HFF-Myc (cell line): ENCODE measurements at places on chromosomes 12 and 14.

DNA sequence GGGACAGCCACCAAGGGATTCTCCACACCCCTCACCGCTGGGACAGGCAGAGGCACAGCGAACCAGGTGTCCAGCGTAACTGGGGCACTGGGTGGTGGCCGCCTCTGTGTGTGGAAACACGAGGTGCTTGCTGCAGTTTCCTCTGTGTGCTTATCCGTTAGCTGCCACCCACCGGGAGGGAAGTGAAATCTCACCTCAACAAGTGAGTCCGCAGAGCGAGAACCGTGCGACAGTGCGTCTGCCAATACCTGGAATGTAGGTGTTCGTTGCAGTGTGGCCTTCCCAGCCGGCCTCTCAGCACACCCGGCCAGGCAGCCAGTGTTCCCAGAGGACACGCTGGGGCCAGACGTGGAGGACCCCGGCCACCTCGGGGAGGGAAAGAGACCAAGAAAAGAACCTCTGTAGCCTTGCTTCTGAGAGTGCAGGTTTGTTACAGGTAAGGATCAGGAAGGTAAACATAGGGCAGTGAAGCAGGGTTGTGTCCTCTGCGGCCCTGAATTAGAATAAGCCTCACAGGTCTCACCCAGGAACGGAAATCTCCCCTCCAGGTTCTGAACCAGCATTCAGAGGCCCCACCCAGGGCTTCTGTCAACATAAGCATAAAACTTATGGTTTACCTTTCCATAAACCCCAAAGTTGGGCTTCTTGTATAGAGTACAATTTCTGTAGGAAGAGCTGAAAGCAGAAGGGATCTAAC, 1.5 kb downstream of the BCL2L14 start:
- no peak for DNase-seq

DNA sequence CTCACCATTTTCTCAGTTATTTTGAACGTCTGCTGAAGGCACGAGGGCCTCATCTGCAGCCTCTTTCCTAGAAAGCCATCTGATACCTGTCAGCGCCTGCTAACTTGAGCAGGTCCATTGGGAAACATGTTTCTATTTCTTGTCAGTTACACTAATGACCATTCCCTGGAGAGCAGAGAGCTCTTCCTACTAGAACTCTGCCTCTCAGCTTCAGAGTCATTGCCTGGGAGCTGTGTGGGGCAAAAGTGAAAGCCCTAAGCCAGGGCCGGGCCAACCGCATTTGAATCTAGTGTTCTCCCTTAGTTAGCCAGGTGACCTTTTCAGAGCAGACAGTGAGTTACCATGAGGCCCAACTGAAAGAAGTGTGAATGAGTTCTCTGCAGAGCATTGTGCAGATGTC, 135.8 kb downstream of the EML1 start:
- DNase-seq, result no peak

DNA sequence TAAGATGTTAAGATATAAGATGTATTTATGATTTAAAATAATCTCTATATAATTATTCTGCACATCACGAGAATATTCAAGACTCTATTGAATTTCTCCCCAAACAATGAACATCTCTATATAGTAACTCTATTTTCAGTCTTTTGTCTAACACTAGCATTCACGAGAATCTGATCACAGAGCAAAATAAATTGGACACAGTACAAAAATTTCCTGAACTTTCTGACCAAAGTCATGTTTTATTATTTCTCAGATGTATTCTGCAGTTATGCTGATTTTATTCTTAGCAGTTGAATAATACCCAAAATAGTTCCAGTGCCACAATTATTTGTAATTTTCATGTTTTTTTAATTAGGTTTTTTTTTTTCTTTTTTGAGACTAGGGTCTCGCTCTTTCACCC, 19.6 kb downstream of the EPS8 start:
- no peak for DNase-seq

DNA sequence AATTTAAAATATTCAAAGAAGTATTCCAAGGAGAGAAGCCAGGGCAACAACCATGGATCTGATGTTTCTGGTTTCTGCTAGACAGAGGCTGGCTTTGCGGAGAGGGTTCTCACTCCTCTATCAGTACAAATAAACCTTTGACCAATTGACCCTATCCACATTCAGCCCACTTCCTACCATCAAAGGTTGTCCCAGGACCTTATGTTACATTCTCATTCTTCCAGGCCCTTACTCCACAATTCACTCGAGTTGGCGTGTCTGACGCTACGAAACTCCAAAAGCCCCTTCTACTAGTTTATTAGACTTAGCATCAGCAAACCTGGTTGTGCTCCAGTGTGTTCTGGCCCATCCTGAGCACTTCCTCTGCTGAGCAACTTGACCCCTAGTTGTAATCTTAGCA, 24.8 kb upstream of the RNASE12 start:
- no peak for DNase-seq

DNA sequence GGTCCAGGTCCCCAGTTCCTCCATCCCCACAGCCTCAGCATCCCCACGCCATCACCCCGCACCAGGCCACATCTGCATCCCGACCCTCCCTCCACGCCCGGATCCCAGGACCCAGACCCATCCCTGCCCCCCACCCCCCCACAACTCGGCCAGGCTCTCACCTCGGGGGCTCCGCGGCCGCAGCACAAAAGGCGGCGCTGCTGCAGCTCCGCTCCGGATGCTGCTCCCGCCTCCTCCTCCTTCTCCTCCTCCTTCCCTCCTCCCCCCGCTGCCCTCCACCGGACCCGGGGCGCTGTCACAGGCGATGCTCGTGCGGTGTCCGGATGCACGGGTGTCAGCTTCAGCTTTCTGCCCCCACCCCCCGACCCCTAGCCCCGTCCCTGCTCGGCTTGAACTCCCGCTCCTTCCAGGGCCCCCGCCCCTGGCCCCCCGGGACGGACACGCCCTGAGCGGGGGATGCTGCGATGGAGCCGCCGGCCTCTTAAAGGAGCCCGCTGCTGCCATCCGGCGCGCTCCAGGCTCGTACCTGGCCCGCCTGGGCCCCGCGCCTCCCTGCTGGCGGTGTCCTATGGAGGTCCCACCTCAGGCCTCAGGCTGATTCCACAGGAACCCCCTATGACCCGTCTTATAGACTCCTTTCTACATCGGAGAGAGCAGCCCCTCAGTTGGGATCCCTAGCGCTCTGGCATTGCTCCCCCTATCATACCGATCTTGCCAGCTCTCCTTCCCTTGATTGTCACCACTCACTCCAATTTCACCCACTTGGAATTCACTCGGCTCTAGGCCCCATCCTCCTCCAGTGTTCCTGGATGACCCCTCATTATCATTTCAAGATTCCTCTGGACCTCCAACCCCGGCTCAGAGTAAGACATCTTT, at the start of gene MAP3K12:
Gene MAP3K12, minus strand, starts transcription at position 193 of the 876 bp plus-strand sequence. CDS start 12,067 bp downstream, outside the sequence.
- no peak for DNase-seq

DNA sequence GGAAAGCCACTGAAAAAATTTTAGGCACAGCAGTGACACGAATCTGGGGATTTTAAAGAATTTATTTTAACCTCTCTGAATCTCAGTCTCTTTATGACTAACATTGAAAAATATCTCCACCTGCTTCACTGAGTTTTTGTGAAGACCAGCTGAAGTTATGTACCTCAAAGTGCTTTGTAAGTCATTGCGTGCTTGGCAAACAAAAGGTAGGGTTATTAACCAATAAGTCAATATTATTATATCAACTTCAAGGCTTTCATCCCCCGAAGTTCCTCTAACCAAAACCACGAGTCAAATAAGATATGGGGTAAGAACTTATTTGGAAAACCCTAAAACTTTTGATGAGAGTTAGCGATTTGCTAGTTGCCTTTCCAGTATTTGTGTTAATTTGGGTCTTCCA, 62.3 kb downstream of the HSPB8 start:
- no peak for DNase-seq

DNA sequence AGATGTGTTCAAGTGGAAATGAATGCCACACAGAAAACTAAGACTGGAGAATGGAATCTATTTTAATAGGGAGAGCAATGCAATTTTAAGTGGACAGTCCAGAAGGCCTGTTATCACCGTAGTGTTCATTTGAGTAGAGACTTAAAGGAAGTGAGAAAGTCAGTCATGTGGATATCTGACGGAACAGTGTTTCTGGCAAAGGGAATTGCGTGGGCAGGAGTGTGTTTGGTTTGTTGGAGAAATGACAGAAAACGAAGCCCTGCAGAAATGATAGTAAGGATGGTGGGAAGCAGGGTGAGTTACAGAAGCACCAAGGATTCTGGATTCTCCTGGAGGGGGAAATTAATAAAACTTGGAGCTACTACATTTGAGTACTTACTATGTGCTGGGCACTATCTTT, 776.6 kb downstream of the MED13L start:
- no peak for DNase-seq

GRCh38 chr12:99977550-99977949, 7.2 kb downstream of the ANKS1B start:
- DNase-seq, result no peak

DNA sequence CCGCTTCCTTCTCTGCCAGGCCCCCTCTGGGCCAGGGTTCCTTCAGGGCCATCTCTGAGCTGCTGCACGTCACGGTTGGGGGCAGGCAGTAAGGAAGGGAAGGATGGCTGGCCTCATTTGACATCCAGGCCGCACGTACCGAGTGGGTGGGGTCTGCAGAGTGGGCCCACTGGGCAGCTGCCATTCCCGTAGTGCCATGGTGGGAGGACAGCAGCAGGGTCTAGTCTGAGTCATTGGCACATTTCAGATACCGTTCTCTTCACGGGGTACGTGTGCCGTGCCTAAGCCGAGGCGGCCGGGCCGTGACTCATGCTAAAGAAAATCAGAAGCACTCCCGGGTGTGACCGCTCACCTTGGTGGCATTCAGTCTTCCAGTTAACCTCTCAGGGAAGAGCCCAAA, 43.9 kb downstream of the IL31 start:
- no peak for DNase-seq

GRCh38 chr14:99118046-99118721, 153.8 kb downstream of the BCL11B start:
- DNase-seq, result no peak

- no peak for DNase-seq
Measured at GRCh38 chr14:85090681-85091080, 439.3 kb upstream of the FLRT2 start.

- DNase-seq, result no peak
Measured at GRCh38 chr14:22422238-22422637, 166.8 kb downstream of the DAD1 start.

GRCh38 chr12:115964626-115965025, 312.9 kb downstream of the MED13L start:
- DNase-seq, result no peak

DNA sequence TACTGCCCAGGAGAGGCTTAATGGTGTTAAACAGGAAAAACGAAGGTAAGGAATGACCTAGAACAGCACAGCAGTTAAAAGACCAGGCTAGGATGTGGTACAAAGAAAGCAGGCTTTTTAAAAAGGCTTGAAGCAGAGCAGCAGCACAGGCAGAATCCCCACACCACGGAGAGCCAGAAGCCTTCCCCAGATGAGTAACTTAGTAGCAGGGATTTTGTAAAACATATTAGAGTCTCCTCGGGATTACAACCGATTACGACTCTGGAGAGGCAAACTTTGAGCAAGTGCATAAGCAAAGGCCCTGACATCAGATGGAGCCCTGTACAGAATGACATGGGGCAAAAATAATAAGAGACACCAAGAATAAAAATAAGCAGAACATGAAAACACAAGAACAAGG, 37.1 kb upstream of the DHRS4 start:
- DNase-seq, result no peak

- no peak for DNase-seq
Measured at GRCh38 chr12:44294649-44295048, 458.8 kb downstream of the TMEM117 start.

- DNase-seq, result no peak
Measured at GRCh38 chr12:4471256-4471655, 25.6 kb upstream of the FGF6 start.

GRCh38 chr12:85280165-85280983, at the start of gene ALX1:
ALX1 (plus strand) TSS chr12:85280220; CDS start chr12:85280262, 42 bp downstream.
- DNase-seq, result peak; percentile 22

- DNase-seq, result no peak
Measured at GRCh38 chr12:27400856-27401354, 45.6 kb upstream of the SMCO2 start.

DNA sequence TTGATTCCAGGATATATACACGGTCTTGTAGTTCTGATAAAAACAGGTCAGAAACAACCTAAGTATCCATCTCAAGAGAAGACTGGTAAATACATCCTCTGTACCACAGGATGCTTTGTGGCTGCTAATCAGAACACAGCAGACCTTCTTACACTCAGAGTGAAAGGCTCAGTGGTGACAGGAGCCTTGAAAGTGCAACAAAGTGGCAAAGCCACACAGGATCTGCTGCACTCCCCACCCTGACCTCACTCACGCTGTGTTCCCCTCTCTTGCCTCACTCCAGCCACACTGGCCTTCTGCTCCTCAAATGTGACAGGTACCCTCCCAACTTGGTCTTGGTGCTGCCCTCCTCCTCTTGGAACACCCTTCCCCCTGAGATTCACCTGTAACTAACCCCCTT, 98.1 kb upstream of the GRIP1 start:
- DNase-seq, result no peak

- DNase-seq, result no peak
Measured at GRCh38 chr12:88400302-88400701, 180.0 kb downstream of the KITLG start.

DNA sequence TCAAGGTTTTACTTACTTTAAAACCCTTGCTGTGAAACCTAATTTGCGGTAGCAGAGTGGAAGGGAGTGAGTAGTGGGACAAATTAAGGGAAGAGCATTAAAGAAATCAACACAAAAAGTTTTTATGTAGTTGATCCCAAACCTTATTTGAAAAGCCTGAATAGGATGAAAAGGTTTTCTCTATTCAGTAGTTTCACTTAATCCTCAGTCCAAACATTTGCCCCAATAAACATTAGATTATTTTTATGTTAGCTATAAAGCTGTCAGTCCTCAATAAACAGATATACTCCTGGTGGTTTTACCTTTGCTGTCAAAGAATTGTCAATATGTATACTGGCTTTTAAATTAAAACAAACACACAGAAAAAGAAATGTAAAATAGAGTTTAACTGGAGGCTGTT, 136.0 kb downstream of the PAX9 start:
- no peak for DNase-seq

GRCh38 chr12:13851828-13852227, 129.6 kb downstream of the GRIN2B start:
- no peak for DNase-seq

DNA sequence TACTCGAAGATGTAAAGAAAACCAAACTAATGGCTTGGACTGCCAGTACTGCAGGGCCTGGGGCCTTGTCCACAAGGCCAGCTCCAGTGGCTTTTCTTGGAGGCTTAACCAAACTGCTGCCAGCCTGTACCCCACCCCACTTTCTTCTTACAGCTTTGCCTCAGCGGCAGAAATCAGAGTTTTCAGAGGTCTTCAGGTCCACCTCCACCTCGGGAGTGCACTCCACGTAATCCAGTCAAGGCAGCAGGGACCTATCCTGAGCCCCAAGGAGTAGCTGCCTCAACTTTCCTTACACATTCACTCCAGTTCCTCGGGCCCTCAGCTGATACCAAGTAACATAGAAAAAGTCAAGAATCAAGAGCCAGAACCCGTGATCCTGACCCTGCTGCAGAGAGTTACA, 19.6 kb downstream of the PRMT8 start:
- DNase-seq, result no peak
